NCI-H2029 treated with DMSO at 0.1 percent for 48 hours (cell line): ENCODE measurements at places on chromosomes 2 and 18.

DNA sequence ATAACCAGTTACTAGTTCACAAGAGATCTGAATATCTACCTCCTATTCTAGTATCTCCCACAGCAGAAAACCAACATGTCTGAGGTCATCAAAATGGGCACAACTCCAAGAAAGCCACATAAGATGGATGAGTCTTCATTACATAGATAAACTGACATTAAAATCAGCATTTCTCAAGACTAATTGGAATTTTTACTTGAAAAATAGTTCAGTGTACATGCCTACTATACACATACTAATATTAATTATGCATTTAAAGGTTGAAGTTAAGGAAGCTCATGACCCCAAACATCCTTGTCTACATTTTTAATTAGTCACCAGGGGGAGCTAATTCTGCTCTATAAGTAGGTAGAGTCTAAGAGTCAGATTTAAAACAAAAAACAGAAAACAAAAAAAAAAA is 41.9 kb downstream of the ZNF521 start:
- DNase-seq = no peak

GRCh38 chr2:184532551-184532950 is 65.8 kb upstream of the ZNF804A start:
- DNase-seq = no peak

DNA sequence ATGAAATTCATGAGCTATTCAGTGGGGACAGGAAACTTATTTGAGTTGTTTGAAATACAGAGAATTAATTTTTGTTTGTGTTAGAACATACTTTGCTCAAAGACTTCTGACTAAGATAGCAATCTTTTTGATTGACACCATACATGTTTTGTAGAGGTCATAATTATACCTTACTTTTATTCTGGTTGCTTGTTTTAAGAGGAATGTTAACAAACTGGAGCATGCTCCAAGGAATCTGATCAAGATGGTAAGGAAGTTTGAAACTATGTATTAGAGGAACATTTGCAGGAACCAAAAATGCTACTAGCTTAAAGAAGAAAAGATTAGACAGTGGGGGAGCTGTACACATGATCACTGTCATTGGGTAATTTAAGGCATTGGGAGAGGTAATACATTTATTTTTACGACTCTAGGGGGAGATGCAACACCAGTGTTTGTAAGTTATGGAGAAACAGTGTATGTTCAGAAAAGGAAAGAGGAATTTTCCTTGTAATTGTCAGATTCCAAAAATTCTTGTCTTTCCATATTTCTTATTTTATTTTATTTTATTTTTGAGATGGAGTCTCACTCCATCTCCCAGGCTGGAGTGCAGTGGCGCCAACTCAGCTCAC is 8.0 kb downstream of the AGFG1 start:
- no peak for DNase-seq

DNA sequence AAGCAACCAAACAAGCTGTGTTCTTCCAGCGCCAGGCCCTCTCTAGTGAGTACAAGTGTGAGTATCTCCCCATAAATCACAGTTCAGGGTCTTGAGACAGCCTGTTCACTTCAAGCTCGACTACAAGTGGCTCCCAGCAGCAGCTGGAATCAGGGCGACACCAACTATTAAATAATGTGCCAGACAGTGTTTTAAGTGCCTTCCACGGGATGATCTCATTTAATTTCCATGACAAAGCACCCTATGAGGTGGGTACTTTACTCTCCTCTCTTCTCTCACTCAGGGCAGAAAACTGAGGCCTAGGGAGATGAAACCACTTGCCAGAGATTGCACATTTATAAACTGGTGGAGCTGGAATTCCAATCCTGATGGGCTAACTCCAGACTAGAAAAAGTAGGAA is 2.6 kb upstream of the FAM136A start:
- DNase-seq = peak; percentile 82

DNA sequence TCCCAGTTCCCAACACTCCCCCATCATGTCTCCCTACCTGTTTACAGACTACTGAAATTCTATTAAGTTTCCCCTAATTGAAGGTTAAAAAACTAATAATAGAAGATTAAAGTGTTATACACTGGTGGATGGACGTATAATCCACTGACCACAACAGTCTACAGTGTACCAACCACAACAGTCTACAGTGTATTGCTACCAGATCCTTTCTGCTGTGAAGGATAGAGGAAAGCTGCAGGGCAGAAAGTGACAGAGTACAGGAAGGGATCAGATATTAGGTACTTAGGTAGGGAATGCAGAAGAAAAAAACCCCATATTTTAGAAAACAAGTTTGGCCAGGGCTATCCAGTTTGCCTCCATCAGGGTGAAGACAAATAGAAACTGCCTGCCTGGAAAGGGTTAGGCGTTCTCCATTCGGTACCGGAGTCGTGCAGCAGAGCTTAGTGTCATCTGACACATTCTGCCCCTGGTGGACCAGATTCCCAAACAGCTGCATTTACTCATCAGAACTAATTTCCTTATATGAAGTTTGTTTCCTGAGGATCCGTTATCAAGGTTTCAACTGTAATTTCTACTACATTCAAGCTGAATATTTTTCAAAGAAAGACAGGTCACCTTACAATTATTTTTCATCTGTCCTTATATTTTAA is 49.9 kb downstream of the KLF7 start:
- DNase-seq = no peak

- no peak for DNase-seq
Measured at GRCh38 chr2:39530411-39530866, 93.4 kb upstream of the MAP4K3 start.

- no peak for DNase-seq
Measured at GRCh38 chr2:12282780-12283695, 433.7 kb upstream of the TRIB2 start.

DNA sequence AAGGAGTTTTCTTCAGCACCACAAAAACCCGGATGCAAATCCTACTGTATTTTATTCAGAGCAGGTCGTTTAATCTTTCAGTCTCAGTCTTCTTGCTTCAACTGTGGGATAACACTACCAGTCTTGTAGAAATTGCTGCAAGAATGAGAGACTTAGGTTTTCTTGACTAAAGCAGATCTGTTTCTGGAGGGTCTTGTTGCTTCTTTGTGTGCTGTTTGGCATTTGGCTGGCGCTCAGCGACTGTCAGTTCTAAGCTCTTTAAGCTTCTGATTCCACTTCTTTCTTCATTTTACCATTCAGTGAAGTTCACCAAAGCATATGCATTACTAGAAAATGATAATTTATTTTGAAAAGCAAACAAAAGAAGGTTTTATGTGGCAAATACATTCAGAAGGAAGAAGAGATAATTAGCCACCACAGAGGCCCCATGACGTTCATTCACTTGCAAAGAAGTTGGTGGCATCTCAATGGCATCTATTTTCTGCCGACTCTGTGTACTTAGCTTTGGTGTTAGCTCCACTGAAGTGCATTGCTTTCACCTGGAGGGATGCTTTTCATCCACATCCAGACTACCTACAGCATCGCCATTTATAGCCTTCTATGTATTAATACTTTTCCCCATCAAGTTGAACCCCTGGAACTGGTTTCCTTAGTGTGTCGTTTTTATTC is 53.7 kb downstream of the TRIB2 start:
- DNase-seq = no peak

GRCh38 chr18:57230861-57231585 is 84.1 kb downstream of the BOD1L2 start:
- no peak for DNase-seq

DNA sequence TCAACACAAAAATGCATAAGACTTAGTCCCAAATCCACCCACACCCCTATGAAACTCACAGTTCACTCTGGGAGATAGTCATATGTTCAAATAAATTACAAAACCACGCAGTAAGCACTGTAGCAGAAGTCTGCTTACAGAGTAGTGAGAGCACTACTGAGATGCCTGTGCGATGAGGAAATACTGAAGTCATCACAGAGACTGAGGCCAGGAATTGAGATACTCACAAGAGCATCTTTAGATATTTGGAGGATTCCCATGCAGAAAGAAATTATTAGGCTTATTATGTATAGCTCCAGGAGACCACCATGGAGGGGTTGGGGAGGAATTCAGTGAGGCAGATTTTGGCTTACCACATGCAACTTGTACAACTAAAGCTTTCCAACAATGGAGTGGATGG is 82.3 kb downstream of the ANTXR1 start:
- DNase-seq = no peak

DNA sequence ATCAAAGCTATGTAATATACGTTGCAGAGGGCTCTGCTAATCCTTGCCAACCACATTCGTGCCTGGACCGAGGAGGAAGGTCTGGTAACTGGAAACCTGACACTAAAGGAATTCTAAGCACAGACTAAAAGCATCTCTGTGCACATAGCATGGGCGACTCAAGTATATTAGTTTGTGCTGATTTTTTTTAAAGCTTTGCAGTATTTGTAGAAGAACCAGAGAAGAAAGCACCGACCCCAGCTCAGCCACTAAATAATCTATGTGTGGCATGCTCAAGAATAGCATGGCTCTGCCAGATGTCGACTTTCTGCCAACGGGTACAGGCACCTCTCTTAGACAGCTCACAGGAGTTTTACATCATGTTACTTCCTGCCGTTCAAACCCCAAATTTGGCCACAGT is 73.2 kb upstream of the NRP2 start:
- DNase-seq = no peak

DNA sequence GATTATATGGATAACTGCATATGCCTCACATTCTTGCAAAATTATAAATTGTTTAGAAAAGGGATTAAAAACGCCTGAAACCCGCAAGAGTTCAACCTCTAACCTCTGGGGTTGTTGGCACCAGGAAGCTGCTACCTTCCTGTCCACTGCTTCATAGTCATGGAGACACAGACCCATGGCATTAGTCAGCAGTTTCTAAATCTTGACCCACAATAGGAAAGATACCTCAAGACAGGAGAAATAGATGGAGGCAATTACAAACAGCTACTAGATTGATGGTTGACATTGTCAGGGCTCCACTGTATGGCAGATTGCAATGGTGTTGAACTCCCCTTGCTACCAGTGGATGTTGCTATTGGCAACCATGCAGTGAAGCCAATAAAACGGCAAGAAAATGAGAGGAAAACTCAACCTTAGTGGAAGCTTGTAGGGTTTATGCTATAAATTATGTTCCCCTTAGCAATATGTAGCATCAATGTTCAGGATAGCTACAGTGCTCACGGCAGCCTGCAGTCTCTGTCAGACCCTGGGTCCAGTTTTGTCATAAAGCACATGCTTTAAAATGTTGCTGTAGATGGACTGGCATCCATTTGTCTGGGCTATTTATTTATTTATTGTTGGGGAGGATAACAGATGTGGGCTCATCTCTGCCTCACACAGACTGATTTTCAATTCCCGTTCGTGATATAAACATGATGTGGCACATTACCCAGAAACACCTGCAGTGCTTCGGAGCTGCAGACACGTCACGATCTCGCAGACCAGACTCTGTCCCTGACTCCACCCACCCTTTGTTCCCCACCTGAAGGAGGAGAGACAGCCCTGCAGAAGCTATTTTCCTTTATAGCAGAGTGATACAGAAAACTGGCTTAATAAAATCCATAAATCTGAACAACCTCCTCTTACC is 233.4 kb downstream of the AGPS start:
- DNase-seq = no peak

GRCh38 chr18:11689669-11690565 is 853 bp downstream of the GNAL start:
- no peak for DNase-seq

DNA sequence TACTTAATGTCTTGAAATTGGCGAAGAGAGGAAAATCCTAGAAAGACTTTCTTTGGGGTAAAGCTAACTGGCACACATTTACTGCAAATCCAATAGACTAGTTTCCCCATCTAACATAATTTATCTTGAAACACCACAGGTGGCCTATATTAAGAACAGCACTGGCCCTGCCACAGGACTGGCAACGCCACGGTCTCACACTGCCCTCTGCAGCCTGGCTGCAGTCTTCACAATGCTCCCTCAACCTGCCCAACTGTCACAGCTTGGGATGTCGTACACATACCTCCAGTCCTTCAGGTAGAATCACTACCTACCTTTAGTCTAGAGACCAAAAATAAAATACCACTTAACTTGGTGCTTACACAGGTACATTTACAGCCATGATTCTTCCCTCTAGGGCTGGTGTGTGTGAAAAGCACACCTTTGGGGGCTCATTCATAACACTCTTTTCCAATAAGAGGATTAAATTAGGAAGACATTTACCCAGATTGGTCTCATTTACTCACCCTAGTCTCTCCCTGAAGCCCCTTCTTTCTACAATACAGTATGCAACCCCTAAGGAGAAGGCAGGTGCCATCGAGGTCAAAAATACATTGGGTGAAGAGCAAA is 222.2 kb downstream of the C1D start:
- DNase-seq = peak; percentile 29

DNA sequence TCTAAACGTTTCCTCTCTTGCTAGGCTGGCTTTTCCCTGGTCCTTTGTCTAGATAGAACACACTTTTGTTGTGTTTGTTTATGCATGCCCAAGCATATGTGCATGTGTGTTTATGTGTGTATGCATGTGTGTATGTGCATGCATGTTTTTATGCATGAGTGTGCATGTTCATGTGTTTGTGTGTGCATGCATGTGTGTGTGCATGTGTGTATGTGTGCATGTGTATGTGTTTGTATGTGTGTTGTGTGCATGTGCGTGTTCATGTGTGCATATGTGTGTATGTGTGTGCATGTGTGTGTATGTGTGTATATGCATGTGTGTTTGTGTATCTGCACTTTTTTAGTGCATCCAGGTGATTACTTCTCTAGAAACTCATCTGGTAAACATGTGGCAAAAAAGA is 558.0 kb downstream of the GALR1 start:
- no peak for DNase-seq

DNA sequence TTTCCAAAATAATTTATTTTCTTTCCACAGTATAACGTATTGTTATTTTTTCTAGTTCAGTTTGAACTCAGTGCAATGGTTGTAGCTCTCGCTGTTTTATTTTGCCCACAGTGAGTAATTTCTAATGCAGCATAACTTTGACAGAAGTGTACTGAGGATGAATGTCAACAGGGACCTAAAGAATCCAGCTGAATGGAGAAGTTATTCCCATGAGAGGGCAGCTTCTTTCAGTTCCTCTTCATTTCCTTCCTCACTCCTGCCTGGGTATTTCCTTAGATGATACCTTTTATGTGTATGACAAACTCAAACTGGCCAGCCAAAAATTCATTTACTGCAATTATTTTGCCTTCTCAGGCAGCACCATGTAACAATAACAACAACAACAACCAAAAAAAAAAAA is 1223.1 kb upstream of the ZEB2 start:
- no peak for DNase-seq

- no peak for DNase-seq
Measured at GRCh38 chr2:28413899-28414295, 21.2 kb downstream of the FOSL2 start.
